Left renal cortex interstitium (tissue), 4 donors: ENCODE measurements at places on chromosomes 6 and 20. TPM values are rescaled to one million over a fixed set of nuclear protein-coding genes. Genes with fewer than 3 reads are reported as not detected.

GRCh38 chr6:168042426-168043192 lies 36.4 kb downstream of the FRMD1 start:
- DNase-seq, result no peak

DNA sequence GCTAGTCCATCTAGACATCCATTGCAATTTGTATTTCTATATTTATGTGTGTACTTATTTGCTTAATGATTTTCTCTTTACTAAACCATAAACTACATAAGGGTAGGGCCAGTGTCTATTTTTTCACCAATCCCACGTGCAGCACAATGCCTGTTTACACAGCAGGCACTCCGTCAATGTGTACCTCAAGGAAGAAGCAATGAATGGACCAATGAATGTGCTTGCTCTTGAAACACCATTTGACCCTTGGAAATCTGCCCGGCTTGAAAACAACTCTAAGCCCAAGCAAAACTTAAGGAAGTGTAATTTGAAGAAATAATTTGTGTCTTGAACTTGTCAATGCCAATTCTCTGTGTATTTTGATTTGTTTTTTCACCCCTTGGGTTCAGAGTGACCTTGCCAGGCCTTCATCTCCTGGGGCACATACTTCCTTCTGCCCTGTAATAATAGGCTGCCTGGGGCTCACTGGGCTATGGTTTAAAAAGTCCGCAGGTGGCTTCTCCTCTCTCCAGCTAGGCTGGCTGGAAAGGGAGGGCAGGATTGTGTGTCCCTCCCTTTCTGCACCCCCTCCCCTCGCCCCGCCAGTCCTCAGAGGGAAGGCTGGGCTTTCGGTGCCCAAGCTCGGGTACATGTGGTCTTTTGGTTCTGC lies 140.8 kb upstream of the ARMC2 start:
- no peak for DNase-seq

HLA-DQB1 gene
- 6.8 TPM for polyA plus RNA-seq

GRCh38 chr6:15947923-15948322 lies 181.0 kb upstream of the MYLIP start:
- no peak for DNase-seq

DNA sequence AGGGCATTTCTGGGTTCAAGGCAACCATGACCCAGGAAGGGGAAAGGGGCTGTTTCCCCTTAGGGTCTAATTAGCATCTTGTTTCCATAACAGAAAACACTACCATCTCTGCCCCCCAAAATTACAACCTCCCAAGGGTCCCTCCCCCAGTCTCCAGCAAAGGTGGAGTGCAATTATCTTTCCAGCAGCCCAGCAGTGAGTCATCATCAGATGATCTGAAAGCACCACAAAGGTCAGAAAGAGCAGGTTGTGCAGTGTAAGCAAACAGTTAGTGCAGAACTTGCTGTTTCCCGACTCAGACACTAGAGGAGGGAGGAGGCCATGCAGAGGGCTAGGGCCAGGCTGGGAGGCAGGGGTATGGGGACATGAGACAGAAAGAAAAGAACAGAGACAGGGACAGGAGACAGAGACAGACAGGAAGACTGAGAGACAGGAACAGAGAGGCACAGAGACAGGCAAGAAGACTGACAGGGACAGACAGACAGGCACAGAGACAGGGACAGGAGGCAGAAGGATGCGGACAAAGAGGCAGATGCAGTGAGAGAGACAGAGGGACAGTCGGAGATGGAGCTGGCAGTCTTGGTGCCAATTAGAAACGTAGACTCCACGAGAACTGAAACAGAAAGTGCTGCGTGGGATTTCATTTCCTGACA lies 62.5 kb downstream of the PYGB start:
- no peak for DNase-seq

- DNase-seq, result no peak
Observed at GRCh38 chr6:18090349-18090786, 32.1 kb downstream of the NHLRC1 start.

GPR63 gene
- polyA plus RNA-seq, result 2.6 TPM

DNA sequence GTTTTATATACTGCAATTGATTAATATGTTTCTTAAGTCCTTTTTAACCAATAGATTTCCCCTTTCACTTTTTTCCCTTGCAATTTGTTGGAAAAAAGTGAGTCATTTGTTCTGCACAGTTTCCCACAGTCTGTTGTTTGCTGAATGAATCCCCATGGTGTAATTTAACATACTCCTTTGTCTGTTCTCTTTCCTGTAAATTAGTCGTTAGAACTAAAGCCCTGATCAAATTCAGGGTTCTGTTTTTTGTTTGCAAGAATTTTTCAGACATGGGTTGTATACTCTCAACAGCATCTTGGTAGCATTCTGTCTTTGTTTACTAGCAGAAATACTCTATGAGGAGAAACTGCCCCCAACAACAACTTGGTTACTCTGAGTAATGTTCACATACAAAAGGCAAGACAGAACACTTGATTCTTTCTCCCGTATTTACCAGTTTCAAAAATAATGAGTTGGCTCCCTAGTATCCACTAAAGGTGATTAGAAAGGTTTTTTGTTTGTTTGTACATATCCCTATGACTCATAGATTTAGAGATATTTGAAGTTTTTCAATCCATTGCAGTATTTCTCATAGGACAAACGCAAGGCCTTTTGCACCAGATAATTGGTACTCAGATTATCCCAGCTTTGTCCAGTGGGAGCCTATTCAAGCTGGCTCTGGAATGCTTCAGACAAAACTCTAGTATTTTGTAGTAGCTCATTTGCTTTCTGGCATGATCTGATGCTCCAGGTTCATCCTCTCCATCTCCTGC lies 16.5 kb downstream of the BLOC1S5 start:
- DNase-seq, result no peak

RRP36 gene
- 57.6 TPM for polyA plus RNA-seq

SNTA1 gene
- 12.0 TPM for polyA plus RNA-seq

- no peak for DNase-seq
Observed at GRCh38 chr6:151112130-151112529, 127.6 kb upstream of the AKAP12 start.

DNA sequence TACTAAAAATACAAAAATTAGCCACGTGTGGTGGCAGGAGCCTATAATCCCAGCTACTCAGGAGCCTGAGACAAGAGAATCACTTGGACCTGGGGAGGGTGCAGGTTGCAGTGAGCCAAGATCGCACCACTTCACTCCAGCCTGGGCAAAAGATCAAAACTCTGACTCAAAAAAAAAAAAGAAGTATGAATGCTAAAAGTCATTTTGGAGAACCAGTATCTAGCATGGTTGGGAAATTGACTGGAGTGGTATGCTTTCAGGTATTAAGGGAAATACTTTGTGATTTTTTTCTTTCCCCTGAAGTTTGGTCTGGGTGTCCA lies 30.1 kb downstream of the PCMT1 start:
- DNase-seq, result no peak

ELOVL4 gene
- polyA plus RNA-seq, result 3.6 TPM

GRCh38 chr6:121867095-121867494 lies 431.6 kb downstream of the GJA1 start:
- DNase-seq, result no peak

GRCh38 chr20:36465109-36466080 lies 75.9 kb upstream of the MYL9 start:
- no peak for DNase-seq

ADA gene
- 5.8 TPM for polyA plus RNA-seq

GRCh38 chr6:118240878-118241528 lies 307.1 kb upstream of the PLN start:
- DNase-seq, result no peak

- no peak for DNase-seq
Observed at GRCh38 chr6:170091000-170091638, 199.8 kb downstream of the DLL1 start.

STK4 gene
- polyA plus RNA-seq, result 15.5 TPM

DNA sequence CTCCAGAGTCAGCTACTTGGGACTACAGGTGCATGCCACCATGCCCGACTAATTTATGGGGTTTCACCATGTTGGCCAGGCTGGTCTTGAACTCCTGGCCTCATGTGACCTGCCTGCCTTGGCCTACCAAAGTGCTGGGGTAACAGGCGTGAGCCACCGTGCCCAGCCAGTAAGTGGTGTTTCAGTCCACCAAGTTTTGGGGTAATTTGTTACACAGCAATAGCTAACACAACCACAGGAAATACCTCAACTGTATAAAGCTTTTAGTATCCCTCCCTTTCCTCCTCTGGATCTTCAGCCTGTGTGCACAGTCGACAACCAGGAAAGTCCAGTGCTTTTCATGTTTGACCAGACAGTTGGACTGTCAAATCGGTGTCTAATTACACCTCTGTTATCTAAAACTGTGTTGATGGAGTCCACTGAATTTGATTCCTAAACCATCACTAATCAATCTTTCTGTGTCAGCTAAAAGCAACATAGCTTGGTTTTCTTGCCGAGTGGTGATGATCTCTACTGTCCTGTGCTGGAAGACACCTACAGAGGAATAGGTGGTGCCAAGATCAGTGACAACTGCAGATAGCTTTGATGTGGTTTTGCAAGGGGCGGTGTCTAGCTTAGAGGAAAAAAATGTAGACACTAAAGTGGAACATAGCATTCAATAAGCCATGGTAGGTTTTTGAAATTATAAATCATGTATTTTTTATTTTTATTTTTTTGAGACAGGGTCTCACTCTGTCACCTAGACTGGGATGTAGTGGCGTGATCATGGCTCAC lies 22.2 kb upstream of the ZBTB2 start:
- no peak for DNase-seq

- DNase-seq, result no peak
Observed at GRCh38 chr6:130529569-130530149, 163.8 kb downstream of the TMEM200A start.

DNA sequence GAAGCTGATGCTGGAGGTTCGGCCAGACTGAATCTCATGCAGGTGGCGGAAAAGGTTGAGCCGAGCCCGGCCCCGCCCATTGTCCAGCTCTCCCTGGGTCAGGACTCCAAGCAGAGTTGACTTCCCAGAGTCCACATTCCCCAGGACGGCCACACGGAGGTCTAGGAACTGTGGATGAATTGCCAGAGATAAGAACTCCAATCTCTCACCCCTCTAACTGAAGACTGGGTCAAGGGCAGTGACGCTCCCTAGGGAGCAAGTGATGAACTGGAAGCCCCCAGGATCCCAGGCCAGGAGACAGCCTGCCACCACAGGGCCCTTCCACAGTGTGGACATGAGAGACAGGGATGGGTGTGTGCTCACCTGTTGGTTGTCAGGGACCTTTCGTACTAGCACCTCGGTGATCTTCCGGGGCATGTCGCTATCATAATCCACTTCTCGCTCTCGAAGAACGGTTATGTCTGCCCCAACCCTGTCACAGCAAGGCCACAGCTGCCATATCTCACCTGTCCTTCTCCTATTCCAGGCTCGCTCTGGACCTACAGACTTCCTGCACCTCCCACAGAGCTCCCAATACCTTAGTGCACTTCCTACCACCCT lies 3.6 kb downstream of the GTPBP2 start:
- DNase-seq, result no peak

DNA sequence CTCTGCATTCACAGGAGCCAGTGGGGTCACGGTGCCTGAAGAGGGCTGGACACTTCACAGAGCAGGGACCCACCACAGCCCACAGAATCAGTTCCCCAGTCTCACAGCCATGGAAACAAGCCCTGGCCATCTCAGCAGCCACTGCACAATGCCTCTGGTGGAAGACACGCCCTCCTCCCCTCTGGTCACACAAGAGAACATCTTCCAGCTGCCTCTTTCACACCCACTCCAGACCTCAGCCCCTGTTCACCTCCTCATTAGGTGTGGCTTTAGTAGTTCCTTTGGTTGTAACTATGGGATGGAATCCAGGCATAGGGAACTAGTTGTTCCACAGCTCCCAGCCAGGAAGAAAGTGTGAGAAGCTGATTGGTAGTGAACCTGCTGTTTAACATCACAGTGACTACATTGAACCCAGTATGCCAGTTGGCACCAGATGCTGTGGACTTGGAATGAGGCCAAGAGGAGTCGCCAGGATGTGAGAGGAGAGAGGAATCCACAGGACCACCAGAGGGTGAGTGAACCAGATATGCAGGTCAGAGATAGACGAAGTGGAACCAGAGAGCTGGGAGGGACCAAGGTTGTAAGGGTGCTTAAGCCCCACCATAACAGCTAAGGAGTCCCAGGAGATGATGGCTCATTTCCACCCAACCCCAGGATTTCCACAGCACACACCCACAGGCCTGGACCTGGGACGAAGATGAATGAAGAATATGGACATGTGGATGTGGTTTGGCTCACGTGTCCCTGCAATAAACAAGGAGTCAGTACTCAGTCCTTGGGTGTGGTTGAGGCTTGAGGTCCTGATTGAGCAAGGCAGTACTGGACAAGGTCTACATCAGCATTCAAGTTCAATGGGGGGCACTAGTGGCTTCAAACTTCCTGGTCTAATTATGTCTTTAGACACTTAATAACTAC lies 8.8 kb upstream of the BTN3A3 start:
- no peak for DNase-seq

DNA sequence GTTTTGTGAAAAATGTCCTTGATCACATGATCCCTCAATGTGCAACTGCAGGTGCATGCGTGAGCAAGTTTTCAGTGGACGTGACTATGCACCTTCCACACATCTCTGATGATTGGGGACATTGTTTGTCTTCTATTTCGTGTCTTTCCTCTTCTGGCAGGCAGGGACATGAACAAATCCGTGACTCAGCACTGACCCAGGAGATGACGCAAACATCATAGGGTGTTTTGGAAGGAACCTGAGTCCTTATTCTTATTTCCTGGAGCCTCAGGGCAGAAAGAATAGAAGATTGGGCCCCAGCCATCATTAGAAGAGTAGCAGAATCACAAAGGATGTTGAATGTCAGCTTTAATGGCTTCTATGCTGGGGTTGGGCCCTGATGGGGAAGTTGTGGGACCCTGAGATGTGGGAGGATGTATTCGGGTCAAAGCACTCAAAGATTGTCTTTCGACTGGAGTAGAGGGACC lies 11.9 kb upstream of the SIRPD start:
- no peak for DNase-seq

- DNase-seq, result no peak
Observed at GRCh38 chr20:57893366-57893999, 183.7 kb upstream of the PMEPA1 start.

- no peak for DNase-seq
Observed at GRCh38 chr6:13484827-13485226, 2.6 kb downstream of the GFOD1 start.

DNA sequence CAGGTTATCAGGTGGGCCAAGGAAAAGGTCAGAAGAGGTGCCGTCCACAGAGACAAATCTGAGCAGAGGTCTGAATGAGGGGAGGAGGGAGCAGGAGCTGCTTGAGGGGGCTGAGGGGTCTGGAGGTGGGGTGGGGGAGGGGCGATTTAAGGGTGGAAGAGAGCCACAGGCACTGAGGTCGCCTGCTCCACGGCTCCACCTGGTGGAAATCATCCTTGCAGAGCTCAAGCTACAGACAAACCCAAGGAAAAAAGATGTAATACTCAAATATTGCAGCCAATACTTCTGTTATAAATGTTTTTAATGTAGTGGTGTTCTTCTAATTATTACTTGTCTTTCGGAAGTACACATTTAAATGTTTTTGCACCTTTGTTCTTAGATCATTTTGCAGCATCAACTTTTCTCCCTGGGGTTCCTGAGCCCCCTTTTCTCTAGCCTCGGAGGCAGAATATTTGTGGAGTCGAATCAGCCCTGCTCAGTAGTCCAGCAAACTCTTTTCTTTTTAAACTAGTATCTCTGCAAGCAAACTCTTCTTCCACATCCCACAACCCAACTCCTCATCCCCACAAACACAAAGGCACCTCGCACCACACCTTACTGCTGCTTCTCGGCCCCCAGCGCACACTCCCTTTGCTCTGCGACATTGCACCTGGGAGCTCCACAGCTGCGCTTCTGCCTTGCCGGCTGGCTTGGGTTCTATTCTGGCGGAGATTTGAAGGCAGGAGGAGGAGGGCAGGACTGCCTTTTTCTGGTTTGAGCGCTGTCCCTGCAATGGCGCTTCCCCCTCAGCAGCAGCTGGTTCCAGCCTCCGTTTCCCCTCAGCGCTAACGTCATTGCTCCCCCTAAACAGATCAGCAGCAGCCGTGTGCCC lies 51.0 kb upstream of the TFAP2A start:
- DNase-seq, result no peak

GRCh38 chr6:139557547-139557946 lies 183.1 kb upstream of the CITED2 start:
- no peak for DNase-seq
